ENCODE measurements at places on chromosomes 16 and 17.

DNA sequence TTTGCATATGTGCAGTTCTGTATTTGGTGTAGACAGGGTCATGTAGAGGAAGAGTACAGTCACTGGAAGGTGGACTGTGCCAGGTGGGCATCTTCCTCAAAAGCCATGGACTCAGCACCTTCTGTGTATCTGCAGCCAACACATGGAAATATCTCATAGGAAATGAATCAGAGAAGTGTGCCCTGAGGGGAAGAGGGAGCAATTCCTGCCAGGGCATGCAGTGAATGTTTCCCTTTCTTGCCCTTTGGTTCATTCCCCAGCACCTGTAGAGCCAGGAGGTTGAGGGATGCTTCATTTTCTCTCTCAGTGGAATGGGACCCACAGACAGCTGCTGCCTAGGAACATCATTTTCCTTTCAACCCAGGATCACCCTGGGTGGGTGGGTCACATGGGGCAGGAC is 146.1 kb upstream of the HSBP1 start:
- DNase-seq: no peak

DNA sequence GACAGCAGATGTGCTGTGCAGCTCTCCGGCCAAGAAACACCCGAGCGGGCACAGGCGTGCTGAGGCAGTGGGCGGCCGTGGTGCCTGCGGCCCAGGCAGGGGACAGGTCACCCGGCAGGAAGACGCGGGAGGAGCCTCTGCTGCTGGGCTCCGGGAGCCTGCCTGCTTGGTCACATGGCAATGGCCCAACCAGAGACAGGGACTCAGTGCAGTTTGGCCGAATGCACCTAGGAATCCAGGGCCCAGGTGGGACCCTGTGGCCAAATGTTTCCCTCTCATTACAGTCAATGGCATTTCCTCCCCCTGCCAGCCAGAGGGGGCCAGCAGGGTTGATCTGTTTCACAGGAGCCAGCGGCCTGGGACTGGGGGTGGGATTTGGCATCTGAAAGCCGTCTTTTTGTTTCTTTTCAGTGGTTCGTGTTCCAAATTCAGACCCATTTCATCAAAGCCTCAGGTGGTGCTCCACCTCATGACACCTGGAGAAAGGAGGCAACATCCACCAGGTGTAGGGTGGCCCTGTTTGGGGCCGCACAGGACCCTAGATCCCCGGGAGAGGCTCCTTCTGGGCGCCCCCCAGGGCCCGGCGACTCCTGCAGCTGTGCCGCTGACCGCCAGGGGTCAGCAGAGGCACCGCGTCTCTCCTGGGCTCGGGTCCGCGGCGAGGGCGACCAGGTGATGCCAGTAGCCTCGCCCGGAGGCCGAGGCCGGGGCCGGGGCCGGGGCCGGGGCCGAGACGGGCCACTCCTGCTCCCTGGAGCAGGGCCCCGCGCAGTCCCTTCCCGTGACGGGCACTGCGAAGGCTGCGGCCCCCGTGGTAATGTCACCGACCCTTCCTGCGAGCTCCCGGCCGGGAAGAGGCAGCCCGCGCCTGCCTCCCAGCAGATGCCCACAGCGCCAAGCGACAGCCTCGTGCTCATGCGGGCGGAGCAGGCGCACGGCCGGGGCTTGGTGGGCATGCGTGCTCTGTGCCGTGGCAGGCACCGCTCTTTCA is 118.5 kb downstream of the C16orf78 start:
- peak; percentile 39 for DNase-seq

- no peak for DNase-seq
Observed at GRCh38 chr16:20942256-20942655, 41.7 kb downstream of the LYRM1 start.

- DNase-seq: no peak
Observed at GRCh38 chr17:62692159-62692651, 64.7 kb downstream of the MRC2 start.

DNA sequence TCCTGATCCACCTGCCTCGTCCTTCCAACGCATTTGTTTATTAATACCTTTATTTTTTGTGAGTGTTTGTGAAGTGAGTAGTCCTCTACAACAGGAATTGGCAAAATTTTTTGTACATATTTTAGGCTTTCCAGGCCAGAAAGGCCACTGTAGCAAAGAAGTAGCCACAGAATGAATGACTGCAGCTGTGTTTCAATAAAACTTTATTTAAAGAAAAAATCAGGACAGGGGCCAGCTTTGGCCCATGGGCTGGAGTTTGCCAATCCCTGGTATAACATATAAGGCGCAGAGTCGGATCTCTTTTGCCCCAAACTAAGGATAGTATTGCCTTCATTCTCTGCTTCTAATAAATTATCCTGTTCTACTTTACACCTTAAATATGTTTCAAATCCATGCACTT is 198.0 kb upstream of the COX10 start:
- DNase-seq: no peak

GRCh38 chr17:67443931-67444595 is 67.0 kb downstream of the PITPNC1 start:
- no peak for DNase-seq

DNA sequence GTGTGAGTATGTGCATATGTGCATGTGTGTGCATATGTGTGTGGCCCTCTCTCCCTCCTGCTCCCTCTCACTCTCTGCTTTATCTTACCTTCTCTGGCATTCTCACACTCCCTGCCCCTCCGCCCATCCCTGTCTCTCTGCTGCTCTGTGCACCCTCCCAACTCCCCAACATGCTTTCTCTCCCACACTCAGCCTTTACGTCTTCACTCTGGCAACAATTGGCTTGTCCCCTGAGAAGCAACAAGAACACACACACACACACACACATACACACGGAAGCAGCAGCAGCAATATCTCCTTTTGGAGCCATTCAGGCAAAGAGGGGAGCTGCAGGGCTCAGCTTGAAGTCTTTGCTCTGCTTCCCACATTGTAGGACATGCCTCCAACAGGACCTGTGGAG is 27.8 kb downstream of the PITPNM3 start:
- DNase-seq: no peak

- no peak for DNase-seq
Observed at GRCh38 chr17:49993423-49994060, 1.5 kb downstream of the DLX3 start.

GRCh38 chr16:27428026-27428785 is 26.2 kb downstream of the IL21R start:
- no peak for DNase-seq

DNA sequence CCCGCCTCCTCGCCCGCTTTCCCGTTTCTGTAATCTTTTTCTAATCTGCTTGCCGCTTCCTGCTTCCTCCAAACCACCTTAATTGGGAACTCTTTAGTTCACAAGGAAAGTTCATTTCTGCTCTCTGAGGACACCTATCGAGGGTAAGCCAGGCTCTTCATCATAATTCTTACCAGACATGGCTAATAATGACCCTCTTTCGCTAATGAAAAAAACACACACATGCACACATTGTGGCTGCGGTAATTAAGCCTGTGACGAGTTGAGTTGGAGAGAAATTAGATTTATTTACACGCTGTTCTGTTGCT is 100.6 kb downstream of the ZNF423 start:
- DNase-seq: no peak

GRCh38 chr17:66636111-66636510 is 198.8 kb upstream of the CACNG5 start:
- DNase-seq: no peak

GRCh38 chr16:78292844-78293380 is 193.5 kb downstream of the WWOX start:
- DNase-seq: no peak

DNA sequence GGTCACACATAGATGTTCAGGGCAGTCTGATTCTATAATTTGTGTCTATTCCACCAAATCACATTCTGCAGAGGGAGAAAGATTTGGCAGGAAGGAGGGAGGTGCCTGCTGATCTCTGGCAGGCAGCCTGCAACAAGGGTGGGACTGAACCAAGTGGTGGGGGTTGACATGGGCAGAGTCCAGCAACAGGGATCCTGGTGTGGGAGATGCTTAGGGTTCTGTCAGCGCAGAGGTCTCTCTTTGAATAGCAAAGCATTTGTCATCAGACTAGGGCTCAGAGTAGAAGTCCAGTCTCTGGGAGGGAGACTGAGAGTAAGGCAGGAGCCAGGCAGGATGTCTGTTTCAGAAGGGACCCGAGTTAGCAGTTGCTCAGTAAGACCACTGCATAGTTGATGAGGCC is 94.6 kb downstream of the UTP18 start:
- DNase-seq: no peak

- no peak for DNase-seq
Observed at GRCh38 chr16:58118801-58119508, 10.2 kb downstream of the CFAP20 start.

GRCh38 chr16:57372372-57373116 is at the start of gene CX3CL1:
TSS of gene CX3CL1 (plus strand) at chr16:57372490. CDS start at chr16:57372569, 79 bp downstream.
- peak; percentile 15 for DNase-seq

DNA sequence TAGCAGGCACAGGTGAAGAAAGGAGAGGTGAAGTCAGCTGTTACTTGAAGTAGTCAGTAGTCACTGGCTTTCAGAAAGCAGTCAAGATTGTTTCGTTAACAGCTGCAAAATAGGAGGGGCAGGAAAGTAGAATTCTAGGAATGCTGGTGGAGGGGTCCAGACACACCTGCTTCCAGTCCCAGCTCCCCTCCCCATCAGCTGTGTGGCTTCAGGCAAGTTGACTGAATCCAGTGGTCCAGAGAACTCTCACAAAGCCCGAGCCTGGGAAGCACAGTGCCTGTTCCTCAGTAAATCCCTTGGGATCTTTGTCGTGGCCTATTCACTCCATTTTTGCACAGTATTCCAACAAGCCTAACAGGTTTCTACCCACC is 4.6 kb upstream of the SOCS1 start:
- no peak for DNase-seq

GRCh38 chr16:29665294-29666077 is 2.4 kb downstream of the SPN start:
- no peak for DNase-seq

- DNase-seq: no peak
Observed at GRCh38 chr17:3750926-3751325, 27.2 kb downstream of the HASPIN start.

- DNase-seq: no peak
Observed at GRCh38 chr17:42178817-42179216, 2.1 kb downstream of the KCNH4 start.

- no peak for DNase-seq
Observed at GRCh38 chr17:71363661-71364060, 757.2 kb upstream of the SOX9 start.

DNA sequence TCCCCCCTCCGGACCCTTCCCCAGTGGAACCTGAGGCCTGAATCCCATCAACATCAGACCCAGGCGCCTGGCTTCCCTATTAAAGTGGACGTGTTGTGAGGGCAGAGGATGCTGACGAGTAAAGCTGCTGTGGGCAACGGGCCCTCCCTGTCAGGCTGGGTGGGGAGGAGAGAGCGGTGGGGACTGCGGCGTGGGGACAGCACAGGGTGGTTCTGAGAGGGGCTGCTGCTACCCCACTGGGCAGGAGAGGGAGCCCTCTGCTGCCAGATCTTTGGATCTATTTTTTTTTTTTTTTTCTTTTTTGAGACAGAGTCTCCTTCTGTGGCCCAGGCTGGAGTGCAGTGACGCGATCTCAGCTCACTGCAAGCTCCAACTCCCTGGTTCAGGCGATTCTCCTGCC is 5.9 kb downstream of the CA5A start:
- no peak for DNase-seq

- no peak for DNase-seq
Observed at GRCh38 chr17:81422776-81423697, 27.8 kb downstream of the BAHCC1 start.

GRCh38 chr16:68242926-68243858 is 2.0 kb upstream of the PLA2G15 start:
- no peak for DNase-seq
